Gastroesophageal sphincter (tissue), 4 donors: ENCODE measurements at places on chromosomes 7 and 10.

GRCh38 chr10:113680190-113681111, 739 bp downstream of the CASP7 start:
- peak; percentile 33 for ATAC-seq

- no peak for ATAC-seq
Observed at GRCh38 chr7:105278973-105279687, 109.6 kb downstream of the SRPK2 start.

DNA sequence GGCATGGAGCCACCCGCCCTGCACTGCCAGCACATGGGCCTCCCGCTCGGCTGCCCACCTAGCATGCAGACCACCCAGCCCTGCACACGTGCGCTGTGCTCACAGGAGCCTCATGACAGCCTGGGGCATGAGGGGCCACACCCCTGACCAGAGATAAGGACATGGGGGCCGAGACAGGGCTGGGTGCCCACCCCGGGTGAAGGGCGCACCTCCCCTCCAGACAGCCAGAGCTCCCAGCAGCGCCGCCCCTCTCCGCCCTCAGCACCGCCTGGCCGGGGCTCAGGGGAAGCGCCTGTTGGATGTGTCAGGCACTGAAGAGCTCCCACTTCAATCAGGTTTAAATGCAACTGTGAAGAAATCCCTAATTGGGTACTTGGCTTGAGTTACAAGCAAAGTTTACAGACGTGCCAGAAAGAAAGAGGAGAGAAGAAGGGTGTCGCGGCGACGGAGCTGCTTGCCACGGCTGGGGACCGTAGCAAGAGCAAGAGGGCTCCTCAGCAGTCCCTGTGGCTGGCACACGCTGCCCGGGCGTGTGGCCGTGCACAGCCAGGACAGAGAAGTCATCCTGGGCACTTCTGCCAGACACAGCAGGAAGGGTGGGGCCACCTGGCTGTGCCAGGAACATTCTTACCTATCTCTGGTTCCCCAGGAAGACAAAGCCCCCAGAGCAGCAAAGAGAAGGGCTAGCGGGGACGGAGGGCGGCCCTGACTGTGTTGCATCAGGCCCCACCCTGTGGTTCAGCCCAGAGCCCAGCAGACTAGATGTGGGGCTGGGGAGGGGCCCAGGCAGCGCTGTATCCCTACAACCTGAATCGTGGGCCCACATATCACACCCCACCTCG, 247.4 kb downstream of the ELFN1 start:
- no peak for ATAC-seq

DNA sequence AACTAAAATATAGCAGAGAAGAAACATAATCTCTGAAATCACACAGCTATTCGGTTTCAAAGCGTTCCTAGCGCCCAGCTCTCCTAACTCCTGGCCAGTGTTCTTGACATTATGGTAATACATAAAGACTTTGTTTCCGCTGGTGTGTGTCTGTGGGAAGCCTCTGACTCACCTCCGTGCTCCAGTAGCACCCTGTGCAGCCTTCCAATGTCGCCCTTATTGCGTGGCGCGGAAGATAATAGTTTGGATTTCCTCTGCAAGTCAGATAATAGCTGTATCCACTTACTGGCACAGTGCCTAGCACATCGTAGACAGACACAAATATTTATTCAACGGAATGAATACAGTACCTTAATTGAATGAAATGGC, 570 bp downstream of the BMS1 start:
- ATAC-seq: no peak

DNA sequence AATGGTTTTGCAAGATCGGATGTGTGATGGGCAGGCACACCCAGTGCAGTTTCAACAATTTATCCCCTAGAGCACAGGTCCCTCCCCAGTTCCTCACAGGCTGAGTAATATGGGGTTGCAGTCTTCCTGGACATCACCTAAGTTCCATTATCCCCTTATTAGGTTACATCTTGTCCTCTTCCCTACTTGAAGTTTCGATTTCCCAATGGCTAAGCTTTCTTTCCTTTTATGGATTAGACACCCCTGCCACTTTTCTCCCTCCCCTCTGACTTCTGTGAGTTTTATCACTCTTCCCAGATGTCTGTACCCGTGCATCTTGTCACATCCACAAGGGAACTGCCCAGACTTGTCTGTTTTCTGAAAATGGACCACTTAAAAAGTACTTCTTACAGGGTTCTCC, 2.4 kb upstream of the NIPSNAP2 start:
- ATAC-seq: no peak

GRCh38 chr7:99326408-99326782, 697 bp downstream of the ARPC1A start:
- ATAC-seq: no peak

- no peak for ATAC-seq
Observed at GRCh38 chr7:157253850-157254249, 83.0 kb upstream of the DNAJB6 start.

DNA sequence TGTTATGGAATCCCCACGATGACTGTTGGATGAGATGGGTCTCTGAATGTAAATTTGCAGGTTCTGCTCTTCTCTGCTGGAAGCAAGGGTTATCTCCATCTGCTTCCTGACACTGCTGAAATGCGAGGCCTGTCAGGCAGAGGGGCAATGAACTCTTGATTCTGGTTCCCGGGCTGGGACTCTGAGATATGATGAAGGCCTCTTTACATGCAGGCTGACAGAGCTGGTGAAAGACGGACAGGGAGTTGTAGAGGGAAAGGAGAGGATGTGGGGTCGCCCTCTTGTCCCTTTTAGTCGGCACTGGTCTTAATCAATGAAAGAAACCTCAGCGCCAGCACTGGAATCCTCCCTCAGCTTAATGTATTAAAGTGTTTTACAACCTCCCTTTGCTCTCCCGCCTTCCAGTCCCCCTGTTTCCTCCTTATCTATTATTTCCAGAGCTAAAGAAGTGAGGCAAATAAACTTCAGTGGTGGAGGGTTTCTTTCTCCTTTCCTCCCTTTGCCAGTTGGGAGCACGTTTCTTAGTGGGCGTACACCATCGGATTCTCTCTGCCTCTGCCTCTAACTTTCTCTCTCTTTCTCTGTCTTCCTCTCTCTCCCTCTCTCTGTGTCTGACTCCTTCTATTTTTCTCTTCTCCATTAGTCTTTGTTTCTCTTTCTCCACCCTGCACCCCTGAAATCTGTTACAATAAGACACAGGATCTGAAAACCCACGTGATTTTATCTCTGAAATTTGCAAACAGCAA, 145.6 kb downstream of the BAMBI start:
- ATAC-seq: no peak

DNA sequence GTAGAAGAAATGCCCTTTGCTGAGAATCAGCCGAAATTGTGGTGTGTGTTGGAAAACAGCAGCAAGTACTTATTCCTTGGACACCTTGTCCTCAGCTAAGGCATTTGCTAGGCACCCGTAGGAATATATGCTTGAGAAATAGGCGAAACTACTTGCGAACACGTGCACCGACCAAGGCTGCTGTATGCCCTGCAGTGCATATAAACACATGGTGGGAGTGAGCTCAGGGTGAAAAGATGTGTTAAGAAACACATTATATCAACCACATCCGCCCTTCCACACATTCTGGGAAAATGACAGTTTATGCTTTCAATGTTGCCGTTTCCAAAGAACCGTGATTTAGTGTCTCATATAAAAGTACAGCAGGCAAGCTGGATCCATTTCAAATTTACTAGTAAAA, 199.2 kb downstream of the JCAD start:
- peak; percentile 44 for ATAC-seq

- ATAC-seq: peak; percentile 72
Observed at GRCh38 chr7:5495581-5496375, 72.1 kb upstream of the TNRC18 start.

GRCh38 chr10:31920538-31920937, 8.1 kb downstream of the ARHGAP12 start:
- ATAC-seq: no peak

DNA sequence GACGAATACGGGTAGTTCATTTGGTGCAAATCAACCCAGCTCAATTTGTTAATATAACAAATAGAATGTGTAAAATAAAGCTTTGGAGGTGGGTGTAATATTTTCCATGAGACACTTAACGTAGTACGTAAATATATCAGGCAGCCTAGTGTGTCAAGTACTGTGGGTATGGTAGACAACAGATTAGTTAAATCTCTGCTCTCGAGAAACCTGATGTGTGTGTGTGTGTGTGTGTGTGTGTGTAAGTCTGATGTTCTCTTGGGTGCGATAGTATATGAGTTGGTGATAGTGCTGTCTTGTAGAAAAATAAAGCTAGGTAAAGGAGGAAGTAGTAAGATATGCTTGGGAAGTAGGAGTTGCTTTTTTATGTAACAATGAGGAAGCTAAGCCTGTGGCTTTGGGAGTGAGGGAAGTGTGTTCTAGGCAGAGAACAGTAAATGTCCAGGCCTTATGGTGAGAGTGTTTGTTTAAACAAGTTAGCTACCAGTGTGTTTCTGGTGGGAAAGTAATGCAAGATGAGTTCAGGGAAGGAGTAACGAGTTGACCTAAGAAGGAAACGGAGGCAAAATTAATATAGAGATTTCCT, 26.1 kb downstream of the WAC start:
- no peak for ATAC-seq

DNA sequence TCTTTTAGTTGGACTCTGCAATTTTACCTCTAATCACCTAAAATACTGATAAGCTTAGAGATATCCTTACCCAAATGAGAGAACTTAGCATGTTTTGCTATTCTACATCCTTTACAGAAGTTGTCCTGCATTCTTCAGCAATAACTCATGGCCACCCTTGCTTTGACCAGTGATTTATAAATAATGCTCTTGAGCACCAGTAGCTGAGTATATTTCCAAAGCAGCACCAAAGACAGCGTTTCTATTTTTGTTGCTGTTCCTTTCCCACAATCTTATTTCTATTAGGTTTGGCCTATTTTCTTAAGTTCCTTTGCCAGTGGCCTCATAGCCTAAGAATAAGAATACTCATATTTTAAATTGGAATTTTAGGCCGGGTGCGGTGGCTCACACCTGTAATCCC, 15.0 kb downstream of the ARPC1A start:
- ATAC-seq: no peak

DNA sequence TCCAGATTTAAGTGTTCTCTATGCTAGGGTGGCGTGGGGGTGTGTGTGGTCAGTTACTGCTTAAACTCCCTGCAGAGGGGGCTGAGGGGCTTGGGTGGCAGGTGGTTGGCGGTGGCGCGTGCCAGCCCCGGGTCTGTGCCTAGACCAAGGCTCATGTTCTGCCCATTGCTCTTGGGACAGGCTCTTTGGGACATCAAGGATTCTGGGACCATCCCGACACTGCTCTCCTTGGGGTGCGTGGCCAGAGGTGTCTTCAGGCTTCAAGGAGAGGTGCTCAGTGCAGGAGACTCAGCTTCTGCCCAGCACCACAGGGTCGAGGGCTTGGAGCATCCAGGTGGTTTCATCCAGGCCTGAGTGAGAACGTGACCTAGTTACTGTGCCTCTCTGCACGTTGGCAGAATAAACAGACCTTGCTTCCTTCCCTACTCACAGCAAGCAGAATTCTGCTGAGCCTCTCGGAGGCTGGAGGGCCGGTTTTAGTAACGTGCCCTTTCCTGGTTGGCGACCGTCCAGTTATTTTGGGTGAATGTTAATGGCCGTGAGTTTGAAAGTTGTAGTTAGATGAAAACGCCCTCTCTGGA, 39.9 kb downstream of the CAMK1D start:
- no peak for ATAC-seq
